ENCODE measurements at places on chromosomes 7 and 10. TPM values are rescaled to one million over a fixed set of nuclear protein-coding genes. Genes with fewer than 3 reads are reported as not detected.

Gene EPO
- not detected for total RNA-seq

Gene ZNF853
- total RNA-seq, result 0.53 TPM

Gene GDI2
- 395 TPM for total RNA-seq

Gene OPN4
- total RNA-seq, result not detected

GRCh38 chr7:2729893-2730716 is 42.1 kb downstream of the AMZ1 start:
- DNase-seq, result no peak

Gene CRHR2
- not detected for total RNA-seq

Gene ZNF273
- 2.6 TPM for total RNA-seq

DNA sequence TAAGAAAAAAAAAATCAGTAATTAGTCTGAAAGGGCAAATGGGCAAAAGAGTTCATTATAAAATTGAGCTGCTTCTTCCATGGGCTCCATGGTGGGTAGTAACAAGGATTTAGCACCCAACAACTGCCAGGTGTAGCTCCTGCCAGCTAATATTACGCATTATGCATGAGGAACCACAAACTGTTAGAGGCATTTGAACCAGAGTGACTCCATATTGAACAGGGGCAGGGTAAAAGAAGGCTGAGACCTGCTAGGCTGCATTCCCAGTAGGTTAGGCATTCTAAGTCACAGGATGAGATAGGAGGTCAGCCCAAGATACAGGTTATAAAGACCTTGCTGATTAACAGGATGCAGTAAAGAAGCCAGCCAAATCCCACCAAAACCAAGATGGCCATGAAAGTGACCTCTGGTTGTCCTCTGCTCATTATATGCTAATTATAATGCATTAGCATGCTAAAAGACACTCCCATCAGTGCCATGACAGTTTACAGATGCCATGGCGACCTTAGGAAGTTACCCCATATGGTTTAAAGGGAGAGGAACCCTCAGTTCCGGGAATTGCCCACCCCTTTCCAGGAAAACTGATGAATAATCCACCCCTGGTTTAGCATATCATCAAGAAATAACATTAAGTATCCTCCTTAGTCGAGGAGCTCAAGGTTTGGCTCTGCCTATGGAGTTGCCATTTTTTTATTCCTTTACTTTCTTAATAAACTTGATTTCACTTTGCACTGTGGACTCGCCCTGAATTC is 8.7 kb upstream of the PAPSS2 start:
- DNase-seq, result no peak

Gene NOS3
- under 0.01 TPM for total RNA-seq

Gene TWIST1
- total RNA-seq, result 23.7 TPM

GRCh38 chr10:52390388-52390787 is 76.3 kb downstream of the DKK1 start:
- DNase-seq, result no peak

GRCh38 chr10:95539560-95540284 is 21.4 kb downstream of the SORBS1 start:
- DNase-seq, result no peak

GRCh38 chr7:34158368-34159153 is 253.2 kb downstream of the BMPER start:
- peak; percentile 14 for DNase-seq
